A549 (cell line): ENCODE measurements at places on chromosomes 16 and 17.

- DNase-seq: peak; percentile 52
These were observed 6.9 kb downstream of the PHOSPHO1 start for GRCh38 chr17:49223517-49224197.

DNA sequence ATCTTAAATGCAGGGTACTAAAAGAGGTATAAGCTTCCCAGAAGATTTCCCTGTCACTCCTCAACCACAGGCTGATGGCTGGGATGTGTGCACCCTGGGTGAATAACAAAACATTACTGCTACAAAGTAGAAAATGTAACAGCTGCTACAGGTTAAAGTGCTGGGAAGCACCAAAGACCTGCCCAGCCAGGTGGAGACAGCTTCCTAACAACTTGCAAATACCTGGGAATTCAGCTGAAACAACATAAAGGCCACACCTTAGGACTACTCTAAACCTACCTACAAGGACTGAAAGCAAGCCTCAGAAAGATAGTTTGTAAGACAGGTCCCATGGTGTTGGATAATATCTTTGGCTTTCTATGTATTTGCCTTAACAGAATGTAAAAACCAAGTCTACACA lies 118.5 kb downstream of the CEP112 start:
- no peak for DNase-seq

DNA sequence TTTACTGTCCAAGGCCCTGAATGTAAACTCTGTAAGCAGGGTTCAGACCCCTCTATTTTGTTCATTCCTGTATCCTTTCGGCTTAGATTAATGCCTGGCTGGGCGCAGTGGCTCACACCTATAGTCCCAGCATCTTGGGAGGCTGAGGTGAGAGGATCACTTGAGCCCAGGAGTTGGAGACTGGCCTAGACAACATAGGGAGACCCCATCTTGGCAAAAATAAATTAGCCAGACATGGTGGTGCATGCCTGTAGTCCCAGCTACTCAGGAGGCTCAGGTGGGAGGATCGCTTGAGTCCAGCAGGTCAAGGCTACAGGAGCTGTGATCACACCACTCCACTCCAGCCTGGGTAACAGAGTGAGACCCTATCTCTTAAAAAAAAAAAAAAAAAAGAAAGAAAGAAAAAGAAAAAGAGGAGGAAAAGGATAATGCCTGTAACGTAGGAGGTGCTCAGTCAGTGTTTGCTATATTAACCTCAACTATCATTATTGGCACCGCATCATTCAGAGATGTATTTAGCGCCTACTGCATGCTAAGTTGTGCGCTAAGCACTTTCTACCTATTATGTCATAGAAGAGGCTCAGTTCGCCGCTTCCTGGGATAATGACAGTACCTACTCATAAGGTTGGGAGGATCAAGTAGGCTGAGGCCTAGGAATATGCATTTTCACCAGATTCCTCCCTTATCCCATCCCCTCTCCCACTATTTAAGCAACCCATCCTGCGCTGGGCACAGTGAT lies 5.0 kb downstream of the SOCS1 start:
- no peak for DNase-seq

DNA sequence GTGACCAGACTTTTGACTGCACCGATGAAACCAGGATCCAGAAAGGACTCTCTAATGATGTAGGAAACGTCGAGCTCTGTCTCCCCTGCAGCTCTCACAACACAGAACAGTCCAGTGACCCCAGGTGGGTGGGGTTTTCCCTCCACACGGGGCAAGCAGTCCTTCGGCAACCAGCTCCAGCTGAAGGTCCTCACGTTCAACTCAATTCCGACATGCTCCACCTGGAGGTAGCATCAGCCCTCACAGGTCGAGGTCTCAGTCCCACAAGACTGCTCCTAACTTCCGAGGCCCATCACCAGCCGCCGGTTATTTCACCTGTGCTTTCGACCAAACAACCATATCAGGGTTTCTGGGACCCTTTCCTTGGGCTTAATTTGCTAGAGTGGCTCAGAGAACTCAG lies 28.2 kb downstream of the ITGAE start:
- DNase-seq: no peak

- peak; percentile 53 for DNase-seq
These were observed 77.1 kb upstream of the RCVRN start for GRCh38 chr17:9982159-9982558.

GRCh38 chr17:13302983-13303382 lies 285.2 kb upstream of the ELAC2 start:
- DNase-seq: no peak

- no peak for DNase-seq
These were observed 46.2 kb downstream of the GNAO1 start for GRCh38 chr16:56237451-56237930.

DNA sequence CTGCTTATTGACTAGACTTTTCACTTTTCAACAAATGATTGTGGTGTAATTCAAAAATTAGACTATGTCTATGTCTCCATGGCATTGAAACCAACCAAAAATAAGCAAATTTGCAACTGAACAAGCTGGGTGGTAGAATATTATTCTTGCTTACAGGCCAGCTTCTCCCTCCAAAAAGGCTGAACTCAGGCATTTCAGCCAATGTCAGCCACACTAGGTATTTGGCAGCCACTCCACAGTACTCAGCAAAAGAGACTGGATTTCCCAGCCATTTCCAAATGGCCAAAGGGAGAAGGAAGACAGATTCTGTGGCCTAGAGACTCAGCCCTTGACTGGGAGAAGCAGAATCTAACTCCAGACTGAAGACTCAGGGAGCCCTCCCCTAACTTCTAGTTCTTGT lies 121.8 kb upstream of the IRX5 start:
- DNase-seq: no peak
